ENCODE measurements at places on chromosomes 7 and 10.

DNA sequence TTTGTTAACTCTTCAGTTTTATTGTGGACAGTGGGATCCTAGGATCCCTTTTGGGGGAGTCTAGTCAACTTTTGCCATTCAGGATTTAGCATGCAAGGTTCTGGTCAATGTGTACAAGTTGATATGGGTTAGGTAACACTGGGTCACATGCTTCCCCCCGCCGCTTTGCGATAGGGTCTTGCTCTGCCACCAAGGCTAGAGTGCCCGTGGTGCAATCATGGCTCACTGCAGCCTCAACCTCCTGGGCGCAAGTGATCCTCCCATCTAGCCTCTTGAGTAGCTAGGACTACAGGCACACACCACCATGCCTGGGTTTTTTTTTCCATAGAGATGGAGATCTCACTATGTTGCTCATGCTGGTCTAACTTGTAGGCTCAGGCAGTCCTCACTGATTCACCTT lies 3.2 kb upstream of the CSGALNACT2 start:
- DNase-seq, result no peak

GRCh38 chr10:67250686-67251085 lies 324.9 kb downstream of the LRRTM3 start:
- DNase-seq, result no peak

DNA sequence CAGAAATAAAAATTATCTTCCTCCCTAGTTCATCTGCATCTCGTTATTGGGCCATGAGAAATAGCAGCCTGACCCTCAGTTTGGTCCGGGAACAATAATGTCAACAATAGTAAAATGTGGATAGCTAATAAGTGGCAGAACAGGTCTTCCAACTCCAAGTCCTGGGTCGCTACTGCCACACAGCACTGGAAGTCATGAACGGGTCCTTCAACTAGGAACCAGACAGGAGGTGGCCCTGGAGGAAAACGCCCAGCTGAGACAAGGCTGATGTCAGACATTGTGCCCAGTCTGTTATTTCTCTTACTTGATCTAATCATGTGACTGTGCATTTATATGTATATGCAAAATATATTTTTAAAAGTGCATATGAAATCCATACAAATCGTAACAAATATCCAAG lies 51.8 kb downstream of the PYROXD2 start:
- DNase-seq, result no peak

- no peak for DNase-seq
These were observed 1.3 kb downstream of the PTPRZ1 start for GRCh38 chr7:121874298-121874697.

DNA sequence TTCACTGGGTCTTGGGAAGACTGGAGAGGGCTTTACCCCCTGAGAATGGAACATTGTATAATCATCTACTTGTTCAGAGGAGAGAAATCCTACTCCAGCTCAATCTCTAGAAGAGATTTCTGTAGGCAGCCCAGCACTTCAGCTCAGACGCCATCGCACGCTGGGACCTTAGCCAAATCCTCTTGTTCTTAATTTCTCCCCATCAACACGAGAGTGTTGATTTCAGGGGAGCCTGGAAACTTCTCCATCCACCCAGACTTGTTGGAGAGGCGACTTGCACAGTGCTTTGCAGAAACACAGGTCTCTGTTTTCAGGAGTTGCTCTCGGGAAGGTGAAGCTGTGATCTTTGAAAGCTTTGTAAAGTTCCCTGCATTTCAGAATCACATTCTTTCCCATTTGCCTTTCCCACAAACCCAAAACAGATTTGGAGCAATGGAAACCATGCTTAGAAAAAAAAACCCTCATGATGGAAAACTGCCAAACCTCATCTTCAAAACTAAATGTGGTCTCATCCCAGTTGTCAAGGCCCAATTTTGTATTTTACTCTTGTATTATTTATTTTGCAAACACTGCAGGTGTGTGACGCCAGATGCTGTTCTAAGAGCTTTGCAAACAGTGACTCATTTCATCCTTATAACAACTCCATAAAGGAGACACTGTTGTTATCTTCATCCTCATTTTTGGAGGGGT lies 60.9 kb downstream of the CALML3 start:
- DNase-seq, result no peak

DNA sequence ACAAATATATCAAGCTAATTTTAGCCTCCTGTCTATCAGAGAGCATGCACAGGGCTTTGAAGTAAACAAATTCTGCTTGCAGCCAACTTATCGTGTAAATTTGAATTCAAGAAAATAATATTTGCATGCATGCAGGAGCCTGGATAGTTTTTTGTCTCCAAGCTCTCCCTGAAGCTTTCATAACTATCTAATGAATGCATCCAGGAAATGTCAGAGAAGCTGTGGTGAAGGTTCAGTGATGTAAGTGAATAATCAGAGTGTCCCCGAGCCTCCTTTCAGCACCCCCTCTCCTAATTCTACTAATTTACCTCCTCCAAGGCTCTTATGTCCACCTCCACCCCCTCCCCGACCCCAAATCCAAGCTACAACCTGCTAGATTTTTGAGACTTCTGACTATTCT lies 172.0 kb upstream of the ZNF32 start:
- DNase-seq, result no peak

- DNase-seq, result no peak
These were observed 31.0 kb upstream of the PWWP2B start for GRCh38 chr10:132366006-132366405.

Measured in activated CD4-positive, CD25-positive, alpha-beta regulatory T cell (primary cell).